Activated naive CD4-positive, alpha-beta T cell treated with Interleukin-2 at 50 U/mL for 16 hours (primary cell): ENCODE measurements at places on chromosomes 4 and X.

DNA sequence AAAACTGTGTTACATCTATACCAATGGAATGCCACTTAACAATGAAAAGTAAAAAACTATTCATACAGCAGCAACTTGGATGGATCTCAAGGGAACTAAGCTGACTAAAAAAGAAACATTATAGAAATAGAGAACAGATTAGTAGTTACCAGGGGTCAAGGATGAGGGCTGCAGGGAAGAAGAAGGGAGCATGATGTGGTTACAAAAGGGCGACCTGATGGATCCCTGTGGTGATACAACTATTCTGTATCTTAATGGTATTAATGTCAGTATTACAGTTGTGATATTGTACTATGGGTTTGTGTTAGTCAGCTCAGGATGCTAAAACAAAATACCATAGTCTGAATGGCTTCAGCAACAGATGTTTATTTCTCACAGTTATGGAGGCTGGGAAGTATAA, 190.7 kb downstream of the ZNF674 start:
- no peak for DNase-seq

DNA sequence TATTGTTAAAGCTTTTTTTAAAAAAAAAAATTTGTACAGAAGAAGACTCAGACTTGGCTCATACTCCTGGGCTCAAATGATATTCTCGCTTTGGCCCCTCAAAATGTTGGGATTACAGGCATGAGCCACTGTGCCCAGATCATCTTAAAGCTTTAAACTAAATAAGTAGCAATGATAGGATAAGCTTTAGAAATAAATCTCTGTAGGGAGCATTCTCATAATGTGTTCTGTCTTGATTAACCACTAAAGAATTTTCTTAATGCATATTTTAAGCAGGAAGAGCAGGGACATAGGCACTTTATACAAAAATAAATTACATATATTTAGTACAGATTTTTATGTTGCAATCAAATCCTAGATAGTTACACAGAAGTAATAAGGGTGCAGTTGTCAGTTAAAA, 667.2 kb downstream of the GRID2 start:
- no peak for DNase-seq

- no peak for DNase-seq
Measured at GRCh38 chr4:90855111-90855510, 727.9 kb downstream of the CCSER1 start.

DNA sequence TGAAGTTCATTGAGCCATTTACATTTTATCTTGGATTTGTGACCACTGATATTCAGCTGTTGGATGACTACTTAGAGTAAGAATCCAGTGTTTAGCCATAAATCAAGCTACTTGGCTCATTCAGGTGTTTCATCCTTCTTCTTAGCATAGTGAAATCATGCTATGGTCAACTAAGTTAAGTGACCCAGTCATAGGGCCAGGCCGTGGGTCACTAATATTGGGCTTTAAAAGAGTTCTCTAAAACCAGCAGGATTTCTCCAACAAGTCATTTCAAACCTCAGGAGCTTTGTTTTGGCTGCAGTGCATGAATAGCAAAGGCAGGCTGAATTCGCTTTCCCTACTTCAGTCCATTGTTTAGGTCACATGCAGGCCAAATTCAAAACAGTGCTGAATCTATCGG, 181.0 kb downstream of the MAML3 start:
- no peak for DNase-seq

DNA sequence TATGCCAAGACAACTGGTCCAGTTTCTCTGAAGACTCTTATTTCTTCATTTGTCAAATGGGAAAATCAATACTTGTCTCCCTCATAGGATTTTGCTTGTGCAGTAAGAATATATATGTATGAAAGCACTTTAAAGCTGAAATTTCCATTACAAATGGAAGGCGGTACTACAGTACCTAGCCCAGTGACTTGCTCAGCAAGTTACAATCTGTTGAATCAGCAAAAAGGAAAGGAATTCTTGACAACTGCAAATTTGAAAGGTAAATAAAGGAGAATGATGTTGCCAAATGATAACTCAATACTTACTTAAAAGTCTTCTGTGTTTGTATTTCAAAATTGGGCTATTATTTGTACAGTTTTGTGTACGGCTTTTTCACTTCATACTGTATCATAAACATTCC, 71.1 kb downstream of the PKD2 start:
- DNase-seq, result no peak

GRCh38 chr4:159401226-159401712, 298.4 kb downstream of the RAPGEF2 start:
- DNase-seq, result no peak

- no peak for DNase-seq
Measured at GRCh38 chr4:36051634-36052033, 192.7 kb downstream of the ARAP2 start.

GRCh38 chr4:141395246-141395830, 174.6 kb downstream of the ZNF330 start:
- DNase-seq, result no peak
